D341Med (cell line): ENCODE measurements at places on chromosomes 12 and 14.

- DNase-seq: no peak
Observed at GRCh38 chr14:90514566-90514965, 117.7 kb downstream of the CALM1 start.

- DNase-seq: peak; percentile 85
Observed at GRCh38 chr14:75427482-75428229, at the start of gene JDP2. Gene JDP2 (plus strand): TSS chr14:75428022. CDS start chr14:75437921, 9,899 bp downstream.

- DNase-seq: peak; percentile 40
Observed at GRCh38 chr12:74538491-74539258, 1.0 kb downstream of the ATXN7L3B start.

DNA sequence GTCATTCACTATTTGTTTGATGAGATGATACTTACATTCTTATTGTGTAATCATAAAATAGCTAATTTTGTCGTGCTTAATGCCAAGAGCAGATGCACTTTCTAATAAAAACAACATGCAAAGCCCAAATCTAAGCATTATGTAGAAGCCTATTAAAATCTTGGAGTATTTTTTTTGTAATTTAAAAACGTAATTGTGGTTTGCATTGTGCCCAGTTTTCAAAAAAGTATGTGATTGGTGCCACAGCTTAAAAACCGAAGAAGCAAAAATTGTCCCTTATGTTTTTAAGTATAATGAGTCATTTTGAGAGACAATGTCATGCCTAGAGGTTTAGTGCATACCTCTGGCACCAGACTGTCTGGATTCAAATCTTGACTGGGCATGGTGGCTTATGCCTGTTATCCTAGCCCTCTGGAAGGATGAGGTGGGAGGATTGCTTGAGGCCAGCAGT lies 464.8 kb upstream of the RGS6 start:
- DNase-seq: no peak

DNA sequence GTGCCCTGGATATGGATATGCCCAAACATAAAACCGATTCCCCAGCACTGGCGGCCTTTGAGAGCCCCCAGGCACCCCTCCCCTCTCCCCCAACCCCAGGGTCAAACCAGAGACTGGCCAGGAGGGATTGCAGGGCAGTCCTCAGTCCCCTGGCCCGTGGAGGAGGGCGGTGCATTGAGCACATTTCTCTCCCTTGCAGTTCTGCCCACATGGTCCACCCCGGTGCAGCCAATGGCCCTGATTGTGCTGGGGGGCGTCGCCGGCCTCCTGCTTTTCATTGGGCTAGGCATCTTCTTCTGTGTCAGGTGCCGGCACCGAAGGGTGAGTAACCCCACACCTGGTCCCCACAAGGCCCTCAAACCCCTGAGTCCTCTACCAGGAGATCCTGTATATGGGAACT lies 3.4 kb upstream of the GPR162 start:
- DNase-seq: no peak

- DNase-seq: no peak
Observed at GRCh38 chr12:82996168-82996812, 309.6 kb downstream of the TMTC2 start.

DNA sequence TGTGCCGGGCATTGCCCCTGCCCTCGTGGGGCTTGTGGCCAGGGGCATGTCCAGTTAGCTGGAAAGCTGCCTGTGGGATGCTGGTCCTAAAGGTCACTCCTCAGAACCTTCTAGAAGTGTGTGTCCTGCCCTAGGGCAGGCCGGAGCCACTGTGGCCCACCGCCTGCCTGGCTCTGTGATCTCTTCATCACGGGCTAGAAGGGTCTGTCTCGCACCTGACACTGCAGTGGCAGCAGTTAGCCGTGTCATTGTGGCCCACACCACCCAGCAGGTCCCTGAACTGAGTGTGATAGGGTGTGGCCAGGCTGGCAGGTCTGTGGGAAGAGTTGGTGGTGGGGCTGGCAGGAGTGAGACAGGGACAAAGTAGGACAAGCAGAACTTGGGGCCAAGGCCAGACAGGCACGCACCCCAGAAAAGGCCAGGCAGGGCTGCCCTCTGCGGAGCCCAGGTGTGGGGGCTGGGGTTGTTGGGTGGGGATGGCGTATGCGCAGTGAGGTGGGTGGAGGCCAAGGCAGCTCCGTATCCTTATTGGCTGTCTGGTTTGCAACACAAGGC lies 41.2 kb downstream of the ADGRD1 start:
- DNase-seq: no peak

DNA sequence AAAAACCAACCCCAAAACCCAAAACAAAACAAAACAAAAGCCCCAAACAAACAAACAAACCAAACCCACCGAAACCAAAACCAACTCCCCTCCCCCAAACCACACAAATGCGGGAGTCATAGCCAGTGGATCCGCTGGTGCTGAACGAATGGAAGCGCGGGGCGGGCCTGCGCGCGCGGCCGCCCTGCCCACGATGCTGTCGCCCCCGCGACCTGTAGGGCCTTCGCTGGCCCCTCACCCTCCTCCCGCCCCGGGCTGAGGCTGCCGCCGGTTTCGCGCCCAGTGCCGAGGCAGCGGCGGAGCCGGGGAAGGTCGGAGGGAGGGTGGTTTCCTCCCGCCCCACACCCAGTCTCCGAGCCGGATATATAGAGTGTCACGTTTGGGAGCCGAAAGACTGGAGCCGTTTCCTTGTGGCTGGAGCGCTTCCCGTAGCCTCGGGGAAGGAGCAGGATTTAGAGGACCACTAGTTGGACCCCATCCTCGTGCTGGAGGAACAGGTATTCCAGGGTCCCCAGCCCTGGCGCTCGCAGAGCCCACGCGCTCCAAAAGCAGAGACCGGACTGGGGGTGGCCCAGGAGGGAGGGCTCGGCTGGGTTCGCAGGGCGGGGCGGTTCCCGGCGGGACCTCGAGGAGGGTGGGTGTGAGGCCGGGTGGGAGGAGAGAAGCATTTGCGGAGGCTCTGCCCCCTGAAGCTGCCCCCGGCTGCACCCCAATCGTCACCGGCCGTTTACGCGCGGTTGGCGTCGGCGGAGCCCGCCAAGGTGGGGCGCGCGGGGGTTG lies at the start of gene FAR2:
Gene FAR2, plus strand, starts transcription at position 368 of the 780 bp plus-strand sequence. CDS start 121,172 bp downstream, outside the sequence.
- DNase-seq: peak; percentile 41

GRCh38 chr14:69528143-69528542 lies 43.6 kb downstream of the PLEKHD1 start:
- DNase-seq: no peak

DNA sequence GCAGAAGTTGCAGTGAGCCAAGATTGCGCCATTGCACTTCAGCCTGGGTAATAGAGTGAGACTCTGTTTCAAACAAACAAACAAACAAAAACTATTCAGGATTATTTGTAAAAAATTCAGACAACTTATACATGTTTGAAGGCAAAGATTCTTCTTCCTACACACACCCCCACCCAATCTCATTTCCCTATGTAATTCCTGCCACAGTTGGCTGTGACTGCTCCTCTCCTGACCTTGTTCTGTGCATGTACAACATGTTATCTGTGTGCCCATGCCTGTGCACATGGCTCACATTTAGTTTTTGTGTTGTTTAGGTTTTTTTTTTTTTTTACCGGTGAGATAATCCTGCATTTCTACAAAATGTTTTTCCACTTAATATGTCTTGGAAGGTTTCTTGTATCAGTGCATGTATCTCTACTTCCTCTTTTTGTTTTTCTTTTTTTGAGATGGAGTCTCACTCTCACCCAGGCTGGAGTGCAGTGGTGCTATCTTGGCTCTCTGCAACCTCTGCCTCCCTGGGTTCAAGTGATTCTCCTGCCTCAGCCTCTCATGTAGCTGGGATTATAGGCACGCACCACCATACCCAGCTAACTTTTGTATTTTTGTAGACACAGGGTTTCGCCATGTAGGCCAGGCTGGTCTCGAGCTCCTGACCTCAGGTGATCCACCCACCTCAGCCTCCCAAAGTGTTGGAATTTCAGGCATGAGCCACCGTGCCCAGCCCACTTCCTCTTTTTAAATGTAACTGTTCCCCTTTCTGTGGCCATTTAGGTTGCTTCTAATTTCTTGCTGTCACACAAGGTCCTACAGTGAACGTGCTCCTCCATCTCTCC lies 8.7 kb downstream of the CFAP251 start:
- DNase-seq: no peak

- peak; percentile 88 for DNase-seq
Observed at GRCh38 chr14:63045234-63045611, at the start of gene KCNH5. Gene KCNH5 (minus strand): TSS chr14:63045458. CDS start chr14:63045186, 272 bp downstream.

GRCh38 chr14:24838945-24839616 lies 205.1 kb upstream of the GZMB start:
- DNase-seq: no peak

- DNase-seq: no peak
Observed at GRCh38 chr12:40192704-40193255, 32.0 kb upstream of the LRRK2 start.

DNA sequence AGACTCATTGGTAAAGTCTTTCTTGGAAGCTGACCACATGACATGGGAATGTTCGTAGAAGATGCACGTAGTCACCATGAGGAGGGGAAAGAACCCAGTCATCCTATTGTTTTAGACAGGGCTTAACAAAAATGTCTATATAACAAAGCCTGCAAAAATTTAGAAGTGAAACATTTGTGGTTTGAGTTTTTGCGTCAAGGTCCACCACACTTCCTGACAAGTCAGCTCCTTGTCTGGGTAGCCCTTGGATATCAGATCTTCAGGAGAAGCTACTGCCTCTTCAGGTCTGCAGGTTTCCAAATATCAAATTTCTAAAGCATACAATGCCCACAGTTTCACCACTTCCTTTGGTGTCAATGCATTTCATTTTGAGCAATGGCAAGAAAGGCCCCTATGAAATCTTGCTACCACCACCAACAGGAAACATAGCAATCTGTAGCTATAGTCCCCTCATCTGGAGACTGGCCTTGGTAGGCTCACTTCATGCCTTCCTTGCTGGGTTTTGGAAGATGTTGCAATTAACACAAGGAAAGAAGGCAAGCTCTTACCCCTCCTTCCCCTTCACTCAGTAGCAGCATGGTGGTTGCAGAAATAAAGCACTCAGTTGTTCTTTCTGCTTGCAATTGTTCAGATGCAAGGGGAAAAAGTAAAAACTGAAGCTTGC lies 235.2 kb downstream of the PCNX1 start:
- DNase-seq: no peak

- no peak for DNase-seq
Observed at GRCh38 chr12:24664161-24664880, 284.6 kb downstream of the BCAT1 start.

DNA sequence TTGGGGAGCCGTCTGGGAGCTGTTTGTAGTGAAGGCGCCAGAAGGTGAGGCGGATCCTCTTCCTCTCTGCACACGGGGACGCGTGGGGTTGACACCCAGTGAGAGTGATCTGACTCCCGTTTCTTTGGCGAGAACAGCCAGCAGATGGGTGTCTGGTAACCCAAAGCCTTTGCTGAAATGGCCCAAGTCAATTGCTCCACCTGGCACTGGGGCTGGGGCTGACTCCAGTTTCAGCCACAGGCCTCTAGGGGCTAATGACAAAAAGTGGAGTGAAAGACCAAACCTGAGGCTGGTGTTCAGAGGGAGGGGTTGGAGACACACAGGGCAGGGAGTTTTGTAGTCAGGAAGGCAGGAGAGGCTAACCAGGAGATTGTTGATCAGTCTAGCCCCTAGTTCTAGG lies 87.0 kb downstream of the FRMD6 start:
- peak; percentile 32 for DNase-seq

DNA sequence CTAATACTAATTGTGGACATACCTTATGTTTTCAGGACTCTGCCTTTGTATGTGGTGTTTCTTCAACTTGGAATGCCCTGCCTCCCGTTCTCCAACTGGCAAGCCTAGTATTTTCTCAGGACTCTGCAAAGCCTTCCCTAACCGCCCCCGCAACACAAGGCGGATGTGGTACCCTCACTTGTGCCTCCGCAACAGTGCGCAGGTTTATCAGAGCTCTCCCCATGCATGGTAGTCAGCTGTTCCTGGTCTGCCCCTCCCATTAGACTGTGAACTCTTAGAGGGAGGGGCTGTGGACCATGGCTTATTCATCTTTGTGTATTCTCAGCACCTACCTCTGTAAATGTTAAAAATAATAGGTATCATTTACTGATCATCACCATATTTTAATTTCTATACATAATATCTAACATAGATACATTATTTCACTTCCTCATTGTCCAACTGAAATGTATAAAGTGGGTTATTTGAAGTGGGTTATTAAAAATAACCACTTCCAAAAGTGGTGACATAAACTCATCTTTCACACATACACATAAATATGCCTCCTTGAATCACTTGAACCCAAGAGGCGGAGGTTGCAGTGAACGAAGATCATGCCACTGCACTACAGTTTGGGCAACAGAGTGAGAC lies 9.0 kb downstream of the LPAR5 start:
- DNase-seq: no peak

DNA sequence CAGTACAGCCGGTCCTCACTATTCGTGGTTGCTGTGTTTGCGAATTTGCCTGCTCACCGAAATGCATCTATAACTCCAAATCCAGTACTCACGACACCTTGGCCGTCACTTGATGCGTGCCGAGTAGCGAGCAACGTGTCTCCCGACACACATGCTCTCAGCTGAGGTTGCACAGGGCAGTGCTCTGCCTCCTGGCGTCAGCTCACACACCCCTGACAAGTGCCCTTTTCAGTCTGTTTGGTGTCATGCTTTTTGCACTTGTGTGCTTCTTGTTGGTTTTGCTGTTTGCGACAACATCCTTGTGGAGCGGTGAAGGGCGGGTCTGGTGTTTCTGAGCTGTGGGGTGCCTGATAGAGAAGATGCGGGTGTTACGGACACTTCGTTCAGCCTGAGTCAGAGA lies 110.4 kb upstream of the RFLNA start:
- no peak for DNase-seq
